ENCODE measurements at places on chromosomes 3 and 15.

DNA sequence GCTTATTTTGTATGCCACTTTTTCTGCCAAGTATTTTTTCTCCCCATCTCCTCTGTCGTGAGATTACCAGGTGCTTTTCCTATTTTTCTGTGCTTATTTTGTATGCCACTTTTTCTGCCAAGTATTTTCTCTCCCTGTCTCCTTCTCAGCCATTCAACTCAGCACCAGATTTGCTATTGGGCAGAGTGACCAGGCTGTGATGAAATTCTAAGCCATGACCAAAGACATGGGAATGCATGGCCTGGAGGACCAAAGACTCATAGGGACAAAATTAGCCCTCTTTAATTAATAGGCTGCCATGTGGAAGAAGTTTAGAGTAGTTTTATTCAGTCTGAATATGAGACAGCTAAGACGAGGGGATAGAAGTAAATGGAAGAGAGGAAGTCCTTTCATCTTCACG, 257.4 kb downstream of the SQOR start:
- DNase-seq = no peak

DNA sequence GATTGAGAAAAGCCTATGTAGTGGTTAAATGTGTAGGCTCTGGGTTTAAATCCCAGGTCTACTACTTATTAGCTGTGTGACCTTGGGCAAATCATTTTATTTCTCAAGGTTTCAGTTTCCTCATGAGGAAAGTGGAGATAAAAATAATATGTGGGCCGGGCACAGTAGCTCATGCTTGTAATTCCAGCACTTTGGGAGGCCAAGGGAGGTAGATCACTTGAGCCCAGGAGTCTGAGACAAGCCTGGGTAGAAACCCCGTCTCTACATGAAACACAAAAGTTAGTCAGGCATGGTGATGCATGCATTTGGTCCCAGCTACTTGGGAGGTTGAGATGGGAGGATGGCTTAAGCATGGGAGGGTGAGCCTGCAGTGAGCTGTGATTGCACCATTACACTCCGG, 8.4 kb downstream of the SEMA5B start:
- DNase-seq = no peak

- DNase-seq = no peak
Measured at GRCh38 chr3:179953993-179954870, 82.5 kb downstream of the PEX5L start.

- no peak for DNase-seq
Measured at GRCh38 chr3:33602829-33603228, 115.2 kb downstream of the CLASP2 start.

DNA sequence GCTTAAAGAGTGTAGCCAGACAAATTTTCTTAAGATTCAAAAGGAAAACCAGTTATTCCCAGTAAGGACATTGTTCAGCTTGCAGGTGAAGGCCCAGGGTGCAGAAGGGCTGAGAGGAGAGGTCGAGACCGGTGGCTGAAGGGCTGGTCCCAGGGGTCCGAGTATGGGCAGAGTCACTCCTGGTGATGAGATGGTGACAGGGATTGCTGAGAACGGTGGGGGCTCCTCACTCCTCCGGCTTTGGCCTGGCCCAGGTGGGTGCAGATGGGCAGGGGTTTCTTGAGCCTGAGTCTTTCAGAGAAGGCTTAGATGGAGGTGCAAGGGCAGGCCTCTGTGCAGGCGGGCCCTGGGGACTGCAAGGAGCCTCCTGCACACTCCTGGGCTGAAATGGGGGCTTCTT, 56.2 kb downstream of the ZNF445 start:
- DNase-seq = no peak

- DNase-seq = no peak
Measured at GRCh38 chr15:32981536-32981935, 213.0 kb downstream of the FMN1 start.

GRCh38 chr15:67176195-67176971, 78.1 kb downstream of the AAGAB start:
- no peak for DNase-seq

DNA sequence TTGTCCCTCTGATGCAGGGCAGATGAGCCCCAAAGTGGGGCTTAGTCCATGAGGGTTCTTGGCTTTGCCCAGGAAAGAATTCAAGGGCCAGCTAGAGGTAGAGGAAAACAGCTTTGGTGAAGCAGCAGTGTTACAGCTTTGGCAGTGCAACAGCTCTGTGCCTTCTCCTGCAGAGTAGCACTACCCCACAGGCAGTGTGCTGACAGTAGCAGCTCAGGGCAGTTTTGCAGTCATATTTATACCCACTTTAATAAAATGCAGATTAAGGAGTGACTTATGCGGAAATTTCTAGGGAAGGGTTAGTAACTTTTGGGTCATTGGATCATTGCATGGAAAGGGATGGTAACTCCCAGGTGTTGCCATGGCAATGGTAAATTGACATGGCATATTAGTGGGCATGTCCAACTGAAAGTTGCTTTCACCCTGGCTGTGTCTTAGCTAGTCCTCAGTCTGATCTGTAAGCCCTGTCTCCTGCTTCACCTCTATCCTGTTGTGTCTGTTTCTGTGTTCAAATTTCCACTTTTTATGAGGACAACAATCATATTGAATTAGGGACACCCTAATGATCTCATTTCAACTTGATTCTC, 241.3 kb upstream of the C2CD4B start:
- DNase-seq = no peak

- DNase-seq = no peak
Measured at GRCh38 chr15:83616840-83617239, 37.1 kb upstream of the ADAMTSL3 start.

All from activated CD4-positive, alpha-beta T cell treated with anti-CD3 and anti-CD28 coated beads, Interleukin-2, amount 50 U/mL, for 24 hours (primary cell).